ENCODE measurements at places on chromosomes 13 and 19.
A peak's percentile ranks its signal among the peaks of the same experiment; 100 is the strongest.

- no peak for DNase-seq
Measured at GRCh38 chr19:33032218-33032781, 32.4 kb downstream of the RHPN2 start.

DNA sequence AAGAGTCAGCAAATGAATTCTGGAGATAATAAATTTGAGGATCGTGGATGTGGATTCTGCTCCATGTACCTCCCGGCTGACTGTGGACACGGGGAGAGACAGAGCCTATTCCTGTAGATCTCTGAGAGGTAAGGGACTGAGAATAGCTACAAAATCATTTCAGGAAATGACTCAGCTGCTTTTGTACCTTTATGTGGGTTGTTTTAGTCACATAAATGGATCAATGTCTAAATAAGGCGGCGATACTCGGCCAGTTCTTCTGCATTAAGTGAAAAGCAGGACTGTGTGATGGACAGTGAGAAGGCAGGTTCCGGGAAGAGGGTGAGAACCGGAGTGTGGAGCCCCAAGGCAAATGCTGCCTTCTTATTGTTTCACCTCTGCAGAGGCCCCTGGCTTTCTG lies 128.1 kb downstream of the EFNB2 start:
- no peak for DNase-seq

GRCh38 chr19:38952395-38953165 lies 21.8 kb downstream of the MRPS12 start:
- peak; percentile 58 for DNase-seq

- no peak for DNase-seq
Measured at GRCh38 chr13:49604570-49604969, 19.2 kb upstream of the RCBTB1 start.

DNA sequence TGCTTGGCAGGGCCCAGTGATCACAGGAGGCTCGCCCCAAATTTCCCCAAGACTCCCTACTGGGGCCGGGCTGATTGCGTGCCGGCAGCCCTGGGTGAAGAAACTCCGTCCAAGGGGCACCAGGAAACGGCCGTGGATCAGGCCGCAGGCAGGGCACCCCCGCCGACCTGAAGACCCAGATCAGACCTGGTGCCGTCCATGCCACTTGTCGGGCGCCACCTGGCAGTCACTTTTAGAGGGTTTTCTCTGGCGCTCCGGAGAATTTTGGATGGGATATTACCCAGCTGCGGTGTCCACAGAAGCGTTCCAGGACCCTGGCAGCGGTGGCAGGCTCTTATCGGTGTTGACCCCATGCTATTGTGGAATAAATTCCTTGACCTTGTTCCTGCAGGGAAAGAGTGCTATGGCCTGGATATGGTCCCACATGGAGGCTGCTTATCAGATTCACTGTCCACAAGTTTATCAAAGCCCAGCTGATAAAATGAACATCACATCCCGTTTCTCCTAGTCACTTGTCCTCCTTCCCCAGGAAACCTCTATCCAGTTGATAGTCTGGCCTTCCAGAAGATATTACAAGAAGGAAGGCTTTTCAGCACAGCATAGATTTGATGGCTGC lies 38.2 kb downstream of the IGFL2 start:
- DNase-seq = no peak

DNA sequence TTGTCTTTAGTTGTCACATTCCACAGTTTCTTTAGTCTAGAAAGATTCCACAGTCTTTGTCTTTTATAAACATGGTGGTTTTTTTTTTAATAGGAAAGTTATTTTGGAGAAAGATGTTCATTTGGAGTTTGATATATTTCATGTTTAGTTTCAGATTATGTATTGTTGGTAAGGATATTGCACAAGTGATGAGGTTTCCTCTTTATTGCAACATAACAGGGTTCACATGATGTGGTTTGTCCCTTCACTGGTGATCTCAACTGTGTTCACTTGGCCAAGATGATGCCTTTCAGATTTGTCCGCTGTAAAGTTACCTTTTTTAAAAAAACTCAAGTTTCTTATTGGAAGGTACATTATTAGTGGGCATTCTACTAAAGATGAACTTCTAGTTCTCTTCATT lies 3.2 kb downstream of the ZNF230 start:
- no peak for DNase-seq

DNA sequence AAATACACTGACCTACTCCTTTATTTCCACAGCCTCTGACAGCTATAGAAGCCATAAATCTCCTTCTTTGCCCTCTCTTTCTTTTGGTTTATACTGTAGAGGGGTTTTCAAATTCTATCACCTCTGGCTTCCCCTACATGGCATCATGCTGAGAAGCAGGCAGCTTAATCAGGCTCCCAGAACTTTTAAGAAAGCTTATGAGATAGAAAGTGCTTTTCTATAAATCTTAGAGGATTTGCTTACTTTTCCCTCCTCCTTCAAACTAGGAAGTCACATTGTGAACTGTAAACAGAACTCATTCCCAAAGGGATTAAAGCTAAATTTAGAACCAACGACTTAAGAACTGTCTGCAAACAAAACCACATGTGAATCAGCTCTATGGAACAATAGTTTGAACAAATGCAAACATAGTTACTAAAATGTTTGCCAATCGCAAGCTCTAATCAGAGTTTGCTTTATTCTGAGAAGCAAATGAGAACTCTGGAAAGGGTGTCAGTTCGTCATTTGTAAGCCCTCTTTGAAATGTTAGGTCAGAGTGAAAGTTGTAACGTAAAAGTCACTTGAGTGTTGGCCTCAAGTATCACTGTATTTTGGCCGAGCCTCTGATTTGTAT lies 344.1 kb downstream of the RFC3 start:
- DNase-seq = no peak
